Occipital lobe (tissue), 3 donors: ENCODE measurements at places on chromosomes 6 and 20. TPM values are rescaled to one million over a fixed set of nuclear protein-coding genes. Genes with fewer than 3 reads are reported as not detected.

The SIGLEC1 gene
- 0.16 TPM for total RNA-seq

The BFSP1 gene
- total RNA-seq, result 0.31 TPM

The CHRNA4 gene
- total RNA-seq, result 7.8 TPM

The TENT5A gene
- total RNA-seq, result 3.4 TPM

DNA sequence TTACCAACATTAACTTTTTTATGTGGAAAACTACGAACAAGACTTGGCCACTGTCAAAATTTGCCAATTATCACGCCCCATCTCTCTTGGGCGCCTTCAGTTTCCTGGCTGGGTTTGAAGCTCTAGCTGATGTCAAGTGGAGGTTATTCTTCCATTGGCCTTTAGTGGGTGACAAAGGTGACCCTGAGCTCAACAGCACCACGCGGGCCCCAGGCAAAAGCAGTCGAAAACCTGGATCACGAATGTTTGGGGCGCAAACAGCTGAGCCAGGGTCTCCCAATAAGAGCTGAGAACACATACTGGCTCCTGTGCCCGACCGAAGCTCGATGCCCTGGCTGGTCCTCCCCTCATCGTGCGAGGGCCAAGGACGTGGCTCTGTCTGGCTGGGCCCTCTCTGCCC is 26.8 kb downstream of the SLC17A9 start:
- no peak for DNase-seq

DNA sequence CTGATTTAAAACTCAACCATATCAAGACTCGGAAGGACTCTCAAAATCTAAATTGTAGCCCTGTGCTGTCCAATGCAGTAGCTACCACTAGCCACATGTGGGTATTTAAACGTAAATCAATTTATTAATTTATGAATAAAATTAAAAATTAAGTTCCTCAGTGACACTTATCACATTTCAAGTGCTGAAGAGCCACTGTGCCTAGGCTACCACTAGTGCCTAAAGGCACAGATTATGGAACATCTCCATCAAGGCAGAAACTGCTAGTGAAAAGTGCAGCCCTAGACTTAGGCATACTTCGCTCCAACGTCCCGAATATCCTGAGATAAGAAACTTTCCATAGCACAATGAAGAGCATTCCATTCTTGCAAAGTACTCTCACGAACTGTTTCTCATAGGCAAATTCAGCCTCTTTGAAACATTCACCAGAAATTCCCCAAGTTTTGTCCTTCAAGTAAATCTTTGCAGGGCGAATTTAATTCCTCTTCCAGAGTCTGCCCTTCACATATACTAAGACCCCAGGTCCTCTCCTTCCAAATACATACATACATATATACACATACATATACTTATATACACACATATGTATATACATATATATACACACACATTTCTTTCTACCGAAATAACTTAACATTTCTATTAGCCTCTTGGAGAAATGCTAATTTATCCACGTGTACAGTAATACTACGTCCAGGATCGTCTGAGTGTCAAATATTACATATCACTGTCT is 1.3 kb downstream of the SUPT3H start:
- no peak for DNase-seq

DNA sequence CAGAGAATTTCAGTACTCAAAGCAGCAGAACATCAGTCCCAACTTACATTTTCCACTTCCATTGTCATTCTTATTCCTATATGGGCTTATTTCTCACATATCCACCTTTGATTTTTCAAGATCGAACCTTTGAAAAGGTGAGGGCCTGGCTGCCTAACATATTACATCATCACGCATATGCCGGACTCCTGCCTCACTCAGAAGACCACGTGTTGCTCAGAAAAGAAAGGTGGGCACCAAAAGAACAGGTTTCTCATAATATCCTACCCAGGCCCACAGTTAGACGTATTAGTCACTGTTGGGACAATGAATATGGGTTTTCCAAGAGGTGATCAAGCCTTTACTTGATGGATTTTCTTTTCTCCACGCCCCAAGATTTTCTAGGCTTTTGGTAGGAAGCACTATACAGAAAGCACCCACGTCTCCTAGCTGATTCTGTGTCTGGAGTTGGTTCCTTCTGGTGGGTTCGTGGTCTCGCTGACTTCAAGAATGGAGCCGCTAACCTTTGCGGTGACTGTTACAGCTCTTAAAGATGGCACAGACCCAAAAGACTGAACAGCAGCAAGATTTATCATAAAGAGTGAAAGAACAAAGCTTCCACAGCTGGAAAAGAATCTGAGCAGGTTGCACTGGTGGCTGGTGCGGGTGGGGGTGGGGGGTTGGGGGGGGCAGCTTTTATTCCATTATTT is 168.9 kb downstream of the ATXN1 start:
- no peak for DNase-seq

DNA sequence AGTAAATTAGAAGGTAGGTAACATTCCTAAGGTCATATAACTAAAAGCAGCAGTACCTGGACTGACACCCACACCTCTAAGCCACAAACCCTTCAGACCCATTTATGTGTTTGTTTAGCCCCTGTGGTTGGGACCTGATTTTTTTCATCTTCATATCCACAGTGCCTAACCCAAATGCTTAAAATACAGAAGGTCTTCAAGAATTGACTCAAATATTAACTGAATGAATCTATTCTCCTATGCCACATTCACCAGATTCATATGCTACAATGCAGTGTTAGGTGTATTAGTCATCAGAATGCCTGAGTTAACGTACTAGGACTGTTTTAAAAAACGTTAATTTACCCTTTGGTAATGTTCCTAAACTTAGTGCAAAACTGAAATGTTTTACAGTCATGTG is 124.8 kb downstream of the AHI1 start:
- DNase-seq, result no peak

DNA sequence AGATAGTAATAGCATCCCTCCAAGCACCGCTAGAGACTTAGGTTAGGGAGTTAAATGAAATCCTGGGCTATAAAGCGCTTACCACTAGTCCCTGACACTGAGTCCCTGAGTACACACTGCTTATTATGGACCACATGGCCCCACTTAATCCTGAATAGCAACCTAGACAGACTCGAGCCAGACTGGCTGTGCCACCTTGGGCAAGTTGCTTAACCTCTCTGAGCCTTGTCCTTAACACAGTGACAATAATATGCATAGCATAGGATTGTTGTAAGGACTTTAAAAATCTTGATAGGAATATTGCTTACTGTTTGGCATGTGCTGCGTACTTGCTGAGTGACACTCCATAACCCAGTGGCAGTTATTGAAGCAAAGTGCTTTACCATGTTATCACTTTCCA is 125.6 kb upstream of the SASH1 start:
- DNase-seq, result no peak

- DNase-seq, result no peak
Measured at GRCh38 chr20:46682063-46682821, 7.0 kb downstream of the TP53RK start.

DNA sequence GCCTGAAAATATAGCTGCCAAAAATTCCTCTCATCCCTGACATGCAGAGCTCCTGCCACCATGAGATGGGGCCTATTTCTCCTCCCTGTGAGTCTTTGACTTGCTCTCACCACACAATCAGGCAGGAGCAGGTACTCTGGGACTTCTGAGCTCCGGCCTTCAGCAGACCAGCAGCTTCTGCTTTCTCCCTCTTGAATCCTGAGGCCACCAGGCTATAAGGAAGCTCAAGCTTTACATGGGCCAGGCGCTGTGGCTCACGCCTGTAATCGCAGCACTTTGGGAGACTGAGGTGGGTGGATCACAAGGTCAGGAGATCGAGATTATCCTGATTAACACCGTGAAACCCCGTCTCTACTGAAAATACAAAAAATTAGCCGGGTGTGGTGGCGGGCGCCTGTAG is 238.7 kb upstream of the RREB1 start:
- no peak for DNase-seq

GRCh38 chr6:168996356-168996625 is 257.4 kb downstream of the THBS2 start:
- DNase-seq, result no peak
